Stomach (tissue), 19 donors: ENCODE measurements at places on chromosomes 1 and 21. TPM values are rescaled to one million over a fixed set of nuclear protein-coding genes. Genes with fewer than 3 reads are reported as not detected.

DNA sequence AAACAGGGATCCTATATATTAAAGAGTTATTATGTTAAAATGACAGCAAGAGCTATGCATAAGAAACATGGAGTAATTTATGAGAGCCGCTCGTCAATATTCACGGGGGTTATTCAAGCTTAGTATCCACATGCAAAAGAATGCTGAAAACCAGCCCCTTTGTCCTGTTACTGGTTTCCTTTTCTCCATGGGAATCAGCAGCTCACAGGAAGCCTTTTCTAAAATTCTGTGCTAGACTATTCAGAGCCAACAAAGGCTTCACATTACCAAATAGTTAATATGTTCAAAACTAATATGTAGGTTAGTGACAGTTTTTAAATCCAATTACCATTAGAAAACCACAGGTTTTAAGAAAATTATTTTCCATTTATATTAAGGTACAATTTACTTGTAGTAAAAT lies 225.6 kb upstream of the MAP1LC3C start:
- DNase-seq, result no peak

DNA sequence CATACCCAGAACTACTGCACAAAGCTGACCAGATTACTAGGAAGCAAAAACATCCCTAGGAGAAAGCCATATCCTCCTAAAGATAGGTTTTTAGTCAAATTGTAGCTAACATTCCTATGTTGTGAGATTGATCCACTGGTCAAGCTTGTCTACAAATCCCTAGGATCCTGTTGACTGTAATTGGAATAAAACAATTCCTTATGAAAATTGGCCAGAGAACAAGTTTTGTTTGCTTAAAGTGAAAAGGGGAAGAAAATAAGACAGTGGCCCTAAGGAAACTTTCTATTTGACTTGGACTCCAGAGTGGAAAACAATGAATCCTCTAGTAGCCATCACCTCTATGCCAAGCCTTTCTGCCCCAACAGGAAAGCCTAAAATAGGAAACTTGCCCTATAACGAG lies 645.2 kb upstream of the USP24 start:
- DNase-seq, result no peak

DNA sequence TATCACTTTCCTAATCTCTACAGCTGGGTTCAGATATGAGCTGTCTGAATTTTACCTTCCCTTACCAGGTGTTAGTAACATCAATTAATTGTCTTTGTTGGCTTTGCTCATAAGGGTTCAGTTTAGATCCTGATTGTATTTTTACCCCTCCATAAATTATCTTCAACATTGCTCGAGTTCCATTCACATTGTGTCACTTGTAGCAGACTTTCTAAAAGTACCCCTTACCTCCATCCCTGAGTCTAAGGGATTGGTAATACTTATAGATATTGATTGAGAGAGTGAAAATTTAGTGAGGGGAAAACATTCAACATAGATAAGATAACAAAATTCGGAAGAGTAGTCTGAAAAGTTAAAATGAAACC lies 7.3 kb downstream of the RASAL2 start:
- no peak for DNase-seq

DNA sequence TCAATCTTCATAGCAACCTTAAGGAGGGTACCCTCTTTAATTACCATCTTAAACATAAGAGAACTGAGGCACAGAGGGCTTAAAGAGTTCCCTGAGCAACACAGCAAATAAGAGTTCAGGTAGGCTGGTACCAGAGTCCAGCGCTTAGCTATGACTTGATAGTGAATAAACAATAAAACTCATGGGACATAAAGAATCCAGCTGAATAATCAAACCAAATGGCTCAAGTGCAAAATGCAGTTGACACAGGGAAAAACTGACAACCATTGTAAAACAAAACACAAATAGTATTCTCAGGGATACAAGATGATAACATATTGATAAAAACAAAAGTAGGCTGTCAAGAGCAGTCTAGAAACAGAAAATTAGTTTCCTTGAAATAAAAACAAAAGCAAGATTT lies 176.9 kb upstream of the HMGB4 start:
- no peak for DNase-seq

GRCh38 chr1:228082214-228082917 lies at the start of gene ARF1:
ARF1 (plus strand) TSS chr1:228082708; CDS start chr1:228097115, 14,407 bp downstream.
- peak; percentile 93 for DNase-seq

DNA sequence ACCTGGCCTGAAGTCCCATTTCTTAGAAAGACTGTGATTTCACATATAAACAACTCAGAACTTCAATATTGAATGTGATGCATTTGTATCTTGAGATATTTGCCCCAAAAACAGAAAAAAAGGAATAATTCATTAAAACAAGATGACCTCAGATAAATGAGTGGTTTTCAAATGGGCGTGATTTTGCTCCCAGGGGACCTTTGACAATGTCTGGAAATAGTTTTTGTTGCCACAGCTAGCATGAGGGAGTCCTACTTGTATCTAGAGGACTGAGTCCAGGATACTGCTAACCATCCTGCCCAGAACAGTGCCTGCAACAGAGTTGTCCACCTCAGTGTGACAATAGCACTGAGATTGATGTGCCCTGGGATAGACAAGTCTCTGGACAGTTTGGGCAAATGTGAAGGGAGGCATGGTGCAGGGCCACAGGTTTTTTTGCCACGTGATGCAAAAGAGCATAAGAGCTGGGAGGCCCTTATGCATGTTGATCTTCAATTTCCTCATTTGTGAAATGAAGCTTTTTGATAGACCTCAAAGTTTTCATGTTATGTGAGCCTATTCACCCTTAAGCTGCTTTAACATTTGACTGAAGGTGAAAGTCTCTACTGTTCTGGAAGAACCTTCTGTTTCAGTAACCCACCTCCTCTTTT lies 46.2 kb downstream of the MAP3K7CL start:
- no peak for DNase-seq

GRCh38 chr1:14149431-14149830 lies 449.1 kb upstream of the KAZN start:
- DNase-seq, result no peak

GRCh38 chr21:43880111-43880985 lies 15.3 kb downstream of the AGPAT3 start:
- no peak for DNase-seq

- DNase-seq, result no peak
Observed at GRCh38 chr1:176461576-176461975, 1.4 kb upstream of the PAPPA2 start.

HNRNPCL4 gene
- not detected for total RNA-seq

DIRAS3 gene
- not detected for total RNA-seq

AVPR1B gene
- 0.29 TPM for total RNA-seq

USH2A gene
- not detected for total RNA-seq
